Amygdala (tissue), 56 donors: ENCODE measurements at places on chromosomes 5 and 9.

- DNase-seq, result no peak
Measured at GRCh38 chr5:109558952-109559351, 130.8 kb upstream of the MAN2A1 start.

- no peak for DNase-seq
Measured at GRCh38 chr5:174617285-174617684, 107.1 kb upstream of the MSX2 start.

DNA sequence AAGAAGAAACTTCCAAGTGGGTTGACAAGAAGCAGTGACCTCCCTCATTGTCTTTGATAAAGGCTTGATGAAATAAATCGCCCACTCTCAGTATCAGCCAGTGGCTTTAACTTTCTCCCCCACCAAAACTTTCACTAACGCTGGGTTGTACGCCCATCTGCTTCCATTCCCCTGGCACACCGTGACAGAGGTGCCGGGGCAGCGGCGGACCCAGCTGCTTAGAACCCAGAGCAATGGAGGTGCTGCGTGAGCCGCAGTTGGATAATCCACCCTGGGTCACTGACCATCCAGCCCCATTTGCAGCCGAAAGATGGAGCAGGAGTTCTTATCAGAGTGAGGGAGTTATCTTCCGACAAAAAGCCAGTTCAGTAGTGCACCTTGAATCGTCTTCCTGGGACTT is 270.7 kb downstream of the ARHGEF28 start:
- DNase-seq, result no peak

DNA sequence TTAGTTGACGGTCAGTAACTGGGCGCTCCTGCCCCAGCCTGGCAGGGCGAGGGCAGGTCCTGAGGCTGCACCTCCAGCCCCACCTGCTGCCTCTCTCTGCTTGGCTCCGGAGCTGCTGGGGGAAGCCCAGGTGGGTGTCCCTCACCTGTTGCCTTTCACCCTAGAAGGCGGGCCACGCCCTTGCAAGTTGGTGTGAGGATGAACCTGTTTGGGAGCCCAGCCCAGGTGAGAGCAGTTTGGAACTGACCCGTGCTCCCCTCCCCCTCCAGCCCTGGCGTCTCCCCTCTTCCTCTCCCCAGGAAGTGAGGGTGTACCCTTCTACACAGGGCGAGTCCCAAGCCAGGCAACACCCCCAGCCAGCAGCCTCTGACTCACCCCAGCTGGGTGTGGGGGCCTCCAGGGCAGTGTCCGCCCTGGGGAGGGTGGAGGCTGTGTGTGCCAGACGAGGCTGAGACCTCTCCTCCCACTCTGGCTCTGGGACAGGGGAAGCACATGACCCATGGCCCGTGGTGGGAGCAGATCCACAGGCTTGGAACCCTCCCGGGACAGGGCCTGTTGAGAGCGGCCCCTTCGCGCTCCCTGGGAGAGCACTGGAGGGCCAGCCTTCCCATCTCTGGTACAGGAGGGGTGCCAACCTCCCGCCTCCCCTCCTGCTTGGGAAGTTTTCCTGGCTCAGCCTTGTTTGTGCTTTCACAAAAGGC is 10.4 kb downstream of the LRRC8A start:
- peak; percentile 91 for DNase-seq

DNA sequence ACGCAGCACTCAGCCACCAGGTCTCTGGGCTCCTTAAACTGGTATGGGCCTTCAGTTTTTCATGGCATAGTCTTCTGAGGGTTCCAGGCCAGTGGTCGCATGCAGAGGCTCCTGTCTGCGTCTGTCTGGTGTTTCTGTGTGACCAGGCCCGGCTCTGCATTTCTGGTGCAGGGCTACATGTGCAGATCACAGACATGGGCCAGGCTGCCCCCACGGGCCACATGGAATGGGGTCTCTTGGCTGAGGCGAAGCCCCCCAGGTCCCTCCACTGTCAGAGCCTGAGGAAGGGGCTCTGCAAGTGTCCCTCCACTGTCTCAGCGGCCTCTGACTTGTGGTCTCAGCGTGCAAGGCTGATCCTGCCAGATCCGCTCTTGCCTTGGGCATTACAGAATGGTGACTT is 15.6 kb upstream of the CARD19 start:
- DNase-seq, result no peak

DNA sequence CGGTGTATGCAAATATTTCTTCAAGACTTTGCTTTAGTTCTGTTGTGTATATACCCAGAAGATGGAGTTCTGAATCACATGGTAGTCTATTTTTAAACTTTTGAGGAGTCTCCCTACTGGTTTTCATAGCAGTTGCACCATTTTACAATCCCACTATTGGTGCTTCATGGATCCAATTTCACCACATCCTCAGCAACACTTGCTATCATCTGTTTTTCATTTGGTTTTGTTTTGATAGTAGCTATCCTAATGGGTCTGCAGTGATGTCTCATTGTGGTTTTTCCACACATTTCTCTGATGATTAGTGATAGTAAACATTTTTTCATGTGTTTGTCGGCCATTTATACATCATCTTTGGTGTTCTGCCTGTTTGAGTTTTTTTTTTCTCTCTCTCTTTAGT is 1339.3 kb downstream of the EFNA5 start:
- no peak for DNase-seq
